CD4-positive, alpha-beta memory T cell (primary cell): ENCODE measurements at places on chromosomes 3 and 15.

DNA sequence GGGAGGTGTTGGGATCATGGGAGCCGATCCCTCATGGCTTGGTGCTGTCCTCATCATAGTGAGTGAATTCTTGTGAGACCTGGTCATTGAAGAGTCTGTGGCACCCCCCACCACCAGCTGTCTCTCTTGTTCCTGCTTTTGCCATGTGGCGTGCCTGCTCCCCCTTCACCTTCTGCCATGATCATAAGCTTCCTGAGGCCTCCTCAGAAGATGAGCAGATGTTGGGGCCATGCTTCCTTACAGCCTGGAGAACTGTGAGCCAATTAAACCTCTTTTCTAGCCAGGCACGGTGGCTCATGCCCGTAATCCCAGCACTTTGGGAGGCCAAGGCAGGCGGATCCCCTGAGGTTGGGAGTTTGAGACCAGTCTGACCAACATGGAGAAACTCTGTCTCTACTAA lies 37.0 kb upstream of the CGNL1 start:
- no peak for DNase-seq

- DNase-seq = no peak
Measured at GRCh38 chr3:106371221-106371970, 502.6 kb upstream of the CBLB start.

DNA sequence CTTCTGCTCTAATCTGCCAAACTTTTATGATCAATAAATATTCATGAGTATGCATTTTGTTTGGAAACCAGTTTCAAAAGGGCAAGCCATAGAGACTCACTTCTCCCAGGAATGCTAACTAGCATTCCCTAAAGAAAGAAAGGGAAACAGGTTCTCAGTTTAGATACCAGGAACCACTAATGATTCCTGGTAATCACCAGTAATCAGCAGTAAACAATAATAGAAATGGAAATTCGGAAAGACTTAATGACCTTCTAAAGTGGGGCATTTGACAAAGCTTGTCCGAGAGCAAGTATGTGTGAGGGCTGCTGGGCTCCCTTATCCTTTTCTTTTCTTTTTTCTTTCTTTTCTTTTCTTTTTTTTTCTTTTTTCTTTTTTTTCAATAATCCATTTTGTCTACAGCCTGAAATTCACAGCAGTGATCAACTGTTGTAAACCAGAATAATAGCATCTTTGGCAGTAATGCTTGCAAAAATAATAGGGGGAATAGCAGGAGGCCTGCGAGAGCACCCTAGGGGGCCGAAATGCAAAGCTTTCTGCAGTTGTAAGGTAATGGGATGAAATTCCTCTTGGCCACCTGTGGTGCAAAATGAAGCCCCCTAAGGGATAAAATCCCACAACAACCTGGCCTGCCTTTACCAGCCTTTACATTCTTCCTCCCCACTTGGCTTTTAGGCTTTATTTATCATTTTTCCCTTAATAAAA lies 253.2 kb downstream of the ZPLD1 start:
- DNase-seq = no peak

- DNase-seq = no peak
Measured at GRCh38 chr3:164539215-164539614, 539.1 kb downstream of the SI start.

DNA sequence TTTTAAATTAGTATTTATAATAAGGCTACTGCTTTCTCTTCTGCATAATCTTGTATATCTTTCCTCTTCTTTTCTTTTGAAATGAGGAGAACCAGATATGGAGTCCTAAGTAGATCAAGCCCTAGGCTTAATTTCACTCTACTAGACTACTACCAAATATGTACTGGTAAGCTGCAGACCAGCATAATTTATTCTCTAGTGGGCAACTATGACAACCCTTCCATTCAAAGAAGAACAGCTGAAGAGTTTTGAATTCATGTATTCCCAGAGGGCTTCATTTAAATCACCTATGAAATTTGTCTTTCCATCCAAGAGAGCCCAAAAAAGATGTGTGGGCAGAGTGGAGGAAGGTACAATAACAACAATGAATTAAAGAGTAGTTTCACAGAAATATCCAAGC lies 10.0 kb downstream of the RAD18 start:
- no peak for DNase-seq

- DNase-seq = no peak
Measured at GRCh38 chr3:99668044-99668443, 29.6 kb downstream of the COL8A1 start.

- no peak for DNase-seq
Measured at GRCh38 chr3:11145888-11146287, 8.4 kb upstream of the HRH1 start.
